Stimulated activated effector memory CD8-positive, alpha-beta T cell treated with anti-CD3 and anti-CD28 coated beads, Interleukin-12 subunit alpha, Interleukin-12 subunit beta, amount 100 ng/mL, for 72 hours (primary cell): ENCODE measurements at places on chromosomes 13 and 19.
A peak's percentile ranks its signal among the peaks of the same experiment; 100 is the strongest.

DNA sequence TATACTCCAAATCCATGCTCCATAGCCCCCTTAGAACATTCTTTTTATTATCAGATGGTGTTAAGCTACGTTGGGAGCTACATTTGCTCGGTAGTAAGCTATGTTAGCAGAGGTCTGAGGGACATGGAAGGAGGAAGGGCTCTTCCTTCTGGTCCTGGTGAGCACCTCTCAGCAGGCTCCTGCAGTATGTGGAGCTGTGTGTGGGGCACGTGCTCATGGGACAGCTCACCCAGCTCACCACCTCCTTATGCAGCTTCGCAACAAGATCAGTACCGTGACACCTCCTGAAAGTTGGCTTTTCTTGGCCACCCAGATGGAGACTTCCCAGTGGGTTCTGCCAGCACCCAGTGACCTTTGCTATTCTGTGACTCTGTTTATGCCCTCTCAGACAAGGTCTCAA, 400.5 kb upstream of the SLC10A2 start:
- DNase-seq = no peak

DNA sequence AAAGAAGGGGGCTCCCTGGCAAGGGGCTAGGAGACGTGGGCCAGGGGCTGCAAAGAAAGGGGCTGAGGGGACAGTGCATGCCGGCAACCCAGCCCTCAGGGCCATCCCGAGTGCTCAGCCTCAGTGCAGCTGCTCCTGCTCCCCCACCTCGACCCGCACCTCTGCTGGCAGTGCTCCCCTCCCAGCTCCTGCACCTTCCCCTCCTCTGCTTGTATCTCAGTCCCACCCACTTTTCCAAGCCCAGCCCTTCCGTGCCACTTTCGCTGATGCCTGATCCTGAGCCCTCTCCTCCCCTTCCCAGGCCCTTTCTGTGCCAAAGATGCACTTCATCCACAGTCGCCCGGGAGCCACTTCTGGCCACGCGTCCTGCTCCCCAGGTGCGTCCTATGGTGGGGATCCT, 69.9 kb upstream of the KCTD15 start:
- DNase-seq = no peak

- DNase-seq = peak; percentile 84
Measured at GRCh38 chr13:46893798-46894560, 2.9 kb downstream of the HTR2A start.

GRCh38 chr13:111343186-111343805, 22.9 kb downstream of the TEX29 start:
- DNase-seq = peak; percentile 29

DNA sequence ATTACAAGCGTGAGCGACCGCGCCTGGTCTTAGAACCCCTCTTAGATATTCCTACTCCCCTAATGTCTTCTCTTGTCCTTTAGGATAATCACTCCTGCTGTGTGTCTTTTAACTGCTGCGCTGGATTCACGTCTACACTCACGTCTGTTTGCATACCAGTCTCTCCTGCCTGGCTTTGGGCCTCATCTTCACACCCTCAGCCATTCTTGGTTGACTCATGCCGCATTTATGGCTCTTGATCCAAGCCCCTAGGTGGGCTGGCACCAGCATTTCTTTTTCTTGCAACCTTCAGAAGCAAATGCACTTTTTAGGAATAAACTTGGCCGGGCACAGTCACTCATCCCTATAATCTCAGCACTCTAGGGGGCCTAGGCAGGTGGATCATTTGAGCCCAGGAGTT, 22.7 kb downstream of the MYO9B start:
- no peak for DNase-seq

DNA sequence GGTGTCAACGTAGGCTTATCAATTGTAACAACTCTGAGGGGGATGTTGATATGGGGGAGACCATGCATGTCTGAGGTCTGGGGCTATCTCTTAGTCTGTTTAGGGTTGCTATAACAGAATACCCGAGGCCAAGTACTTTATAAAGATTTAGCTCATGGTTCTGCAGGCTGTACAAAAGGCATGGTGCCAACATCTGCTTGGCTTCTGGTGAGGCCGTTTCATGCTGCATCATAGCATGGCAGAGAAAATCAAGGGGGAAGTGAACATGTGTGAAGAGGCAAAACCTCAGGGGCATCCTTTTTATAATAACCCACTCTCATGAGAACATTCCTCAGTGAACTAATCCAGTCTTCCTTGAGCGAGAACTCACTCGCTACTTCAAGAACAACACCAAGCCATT, 353.8 kb downstream of the ENOX1 start:
- no peak for DNase-seq

- no peak for DNase-seq
Measured at GRCh38 chr19:55643887-55644176, 383 bp downstream of the ZNF581 start.

DNA sequence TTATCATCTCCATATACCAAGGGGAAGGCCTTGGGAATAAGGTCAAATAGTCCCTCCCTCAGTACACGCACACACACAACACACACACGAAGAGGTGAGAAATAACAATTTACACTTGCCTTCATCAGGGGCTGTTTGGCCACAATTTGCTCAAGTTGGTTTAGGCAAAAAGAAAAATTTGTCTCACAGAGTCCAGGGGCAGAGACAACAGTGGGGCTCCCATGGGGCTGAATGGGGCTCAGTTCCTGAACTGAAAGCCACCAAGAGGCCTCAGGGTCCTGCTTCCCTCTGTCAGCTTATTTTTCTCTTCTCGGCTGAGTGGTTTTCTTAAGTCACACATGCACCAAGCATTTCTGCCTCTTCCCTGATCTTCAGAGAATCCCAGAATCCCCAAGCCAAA, 35.5 kb downstream of the PCDH8 start:
- no peak for DNase-seq

DNA sequence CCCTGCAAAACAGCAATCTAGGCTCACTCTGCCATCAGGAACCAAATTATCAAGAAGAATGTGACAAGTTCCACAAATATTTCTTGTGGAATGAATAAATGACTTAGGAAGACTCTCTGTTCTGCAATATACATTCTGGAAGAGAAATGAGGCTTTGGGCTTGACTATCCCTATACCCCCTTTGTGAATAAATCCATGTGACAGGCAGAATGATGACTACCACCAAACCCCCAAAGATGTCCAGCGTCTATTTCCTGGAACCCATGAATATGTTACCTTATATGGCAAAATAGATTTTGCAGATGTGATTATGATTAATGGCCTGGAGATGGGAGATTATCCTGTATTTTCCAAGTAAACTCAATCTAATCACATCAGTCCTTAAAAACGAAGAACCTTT, 139.3 kb downstream of the ENOX1 start:
- no peak for DNase-seq

DNA sequence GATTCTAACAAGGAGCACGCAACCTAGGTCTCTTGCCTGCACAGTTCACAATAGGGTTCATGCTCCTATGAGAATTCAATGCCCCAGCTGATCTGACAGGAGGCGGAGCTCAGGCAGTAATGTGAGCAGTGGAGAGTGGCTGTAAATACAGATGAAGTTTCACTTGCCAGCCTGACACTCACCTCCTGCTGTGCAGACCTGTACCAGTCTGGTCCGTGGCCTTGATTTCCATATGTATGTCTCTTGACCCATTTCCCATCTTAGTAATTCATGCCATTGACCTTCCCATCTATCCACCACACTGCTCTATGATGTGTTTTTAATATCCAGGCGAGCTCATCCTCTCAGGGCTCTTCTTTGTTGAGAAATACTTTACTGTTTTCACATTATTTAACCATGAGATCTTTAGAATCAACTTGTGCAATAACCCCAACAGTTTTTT, 95.2 kb downstream of the LRCH1 start:
- no peak for DNase-seq

- DNase-seq = no peak
Measured at GRCh38 chr19:28134311-28134710, 1078.6 kb downstream of the UQCRFS1 start.

GRCh38 chr19:18611327-18612050, 1.2 kb upstream of the TMEM59L start:
- DNase-seq = no peak

GRCh38 chr13:28464861-28465460, 30.0 kb downstream of the FLT1 start:
- DNase-seq = no peak

GRCh38 chr13:45879666-45880065, 28.1 kb upstream of the SIAH3 start:
- DNase-seq = no peak

- DNase-seq = no peak
Measured at GRCh38 chr13:50989476-50989875, 79.9 kb downstream of the RNASEH2B start.

GRCh38 chr19:45809643-45810159, 5.4 kb downstream of the RSPH6A start:
- DNase-seq = no peak

- no peak for DNase-seq
Measured at GRCh38 chr19:29381353-29382203, 144.2 kb upstream of the VSTM2B start.

DNA sequence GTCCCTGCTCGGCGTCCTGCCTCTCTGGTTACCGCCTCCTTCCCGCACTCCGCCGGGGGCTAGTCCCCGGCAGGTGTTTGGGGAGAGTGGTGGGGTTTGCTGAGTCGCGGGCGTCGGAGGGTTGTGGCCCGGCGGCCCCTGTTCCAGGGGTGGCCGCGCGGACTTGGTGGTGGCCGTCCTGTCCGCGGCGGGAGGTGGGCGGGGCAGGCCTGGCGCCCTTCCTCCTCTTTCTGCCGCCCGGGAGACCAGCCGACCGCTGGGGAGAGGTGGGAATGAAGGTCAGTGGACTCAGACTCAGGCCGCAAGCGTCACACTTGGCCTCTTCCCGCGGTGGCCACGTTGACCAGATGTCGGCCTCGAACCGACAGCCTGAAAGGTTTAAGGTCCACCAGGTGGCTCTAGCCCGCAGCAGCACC, 61.8 kb downstream of the ZNF723 start:
- DNase-seq = no peak

- DNase-seq = no peak
Measured at GRCh38 chr19:41131186-41131585, 17.0 kb downstream of the CYP2F1 start.

GRCh38 chr13:62627226-62627625, 1211.6 kb upstream of the PCDH20 start:
- no peak for DNase-seq

- no peak for DNase-seq
Measured at GRCh38 chr13:81017513-81018152, 676.7 kb upstream of the SPRY2 start.

DNA sequence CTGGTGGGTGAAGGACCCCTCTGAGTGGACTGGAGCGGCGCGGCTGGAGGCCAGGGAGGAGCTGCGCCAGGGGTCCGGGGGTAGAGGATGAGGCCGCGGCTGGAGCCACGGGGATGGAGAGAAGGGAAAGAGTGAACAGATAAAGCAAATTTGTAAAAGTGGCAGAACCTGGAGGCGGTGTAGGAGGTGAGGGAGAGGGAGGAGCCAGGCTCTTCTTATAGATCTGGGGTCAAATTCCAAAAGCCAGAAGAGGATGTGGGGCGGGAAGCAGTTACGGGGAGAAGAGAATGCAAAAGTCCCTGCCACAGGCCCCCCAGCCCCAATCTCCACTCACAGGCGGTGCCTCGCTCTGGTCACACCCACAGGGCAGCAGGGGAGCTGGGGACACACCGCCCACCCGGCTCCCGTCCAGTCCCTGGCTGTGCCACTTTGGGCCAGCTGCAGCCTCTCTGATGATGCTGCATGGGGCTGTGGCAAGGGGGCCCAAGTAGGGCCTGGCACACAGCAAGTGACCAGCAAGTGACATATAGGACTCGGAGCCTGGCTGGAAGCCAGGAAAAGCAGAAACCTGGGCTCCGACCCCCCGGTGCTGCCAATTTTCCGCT, 11.1 kb downstream of the LRRC4B start:
- DNase-seq = no peak

DNA sequence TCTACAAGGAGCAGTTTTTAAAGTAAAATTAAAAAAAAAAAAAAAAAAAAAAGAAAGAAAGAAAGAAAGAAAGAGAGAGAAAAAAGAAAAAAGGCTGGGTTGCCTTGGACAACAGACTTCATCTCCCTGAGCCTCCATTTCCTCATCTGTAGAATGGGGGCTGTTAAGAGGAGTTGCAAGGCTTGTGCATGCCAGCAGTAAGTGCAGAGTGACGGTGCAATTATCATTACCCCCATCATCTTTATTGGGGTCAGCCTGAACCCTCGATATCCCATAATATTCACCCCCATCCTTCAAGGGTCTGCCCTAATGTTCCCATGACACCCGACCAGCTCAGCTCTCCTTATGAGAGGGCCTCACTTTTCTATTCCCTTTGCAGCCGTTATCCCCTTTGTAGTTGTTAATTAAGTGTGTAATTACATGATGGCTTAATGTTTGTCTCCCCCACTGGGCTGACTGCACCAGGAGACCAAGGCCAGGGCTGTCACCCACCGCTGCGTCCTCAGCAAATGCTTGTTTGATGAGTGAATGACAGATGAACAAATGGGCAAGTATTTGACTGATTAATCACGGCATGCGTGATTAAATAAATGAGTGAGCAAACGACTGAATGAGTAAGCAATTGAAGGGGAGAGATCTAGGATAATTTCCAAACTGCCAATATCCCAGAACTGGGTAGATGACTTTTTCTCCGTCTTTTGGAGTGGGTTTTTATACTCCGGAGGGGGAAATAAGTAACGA, 10.1 kb downstream of the FOSB start:
- DNase-seq = peak; percentile 72

GRCh38 chr13:110105136-110105535, 201.8 kb downstream of the COL4A1 start:
- no peak for DNase-seq

- no peak for DNase-seq
Measured at GRCh38 chr13:92739306-92739818, 487.2 kb upstream of the GPC6 start.

DNA sequence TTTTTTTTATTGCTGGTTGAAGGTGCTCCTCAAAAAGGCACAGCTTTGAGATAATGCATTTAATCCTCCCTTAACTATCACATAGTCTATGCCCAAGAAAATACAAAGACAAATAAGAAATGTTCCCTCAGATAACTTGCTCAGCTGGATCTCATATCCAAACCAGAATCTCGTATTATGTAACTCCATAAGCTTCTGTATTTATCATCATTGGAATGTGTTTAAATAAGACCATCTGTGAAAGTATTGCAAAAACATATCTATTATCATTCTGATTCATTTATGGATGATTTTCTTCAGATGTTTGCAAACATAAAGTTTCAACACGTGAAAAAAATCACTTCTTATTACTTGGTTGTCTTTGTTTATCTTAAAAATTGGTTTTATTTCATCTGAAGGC, 190.9 kb downstream of the IRS2 start:
- no peak for DNase-seq

- no peak for DNase-seq
Measured at GRCh38 chr19:42555801-42556200, 27.5 kb upstream of the CEACAM1 start.
